ENCODE measurements at places on chromosomes 1 and 21. TPM values are rescaled to one million over a fixed set of nuclear protein-coding genes. Genes with fewer than 3 reads are reported as not detected.

Gene CFAP107
- not detected for total RNA-seq

Gene ATP13A2
- total RNA-seq: 152 TPM

Gene C1orf94
- total RNA-seq: not detected

Gene AXDND1
- not detected for total RNA-seq

Gene SAMSN1
- total RNA-seq: 0.25 TPM

Gene RGSL1
- total RNA-seq: not detected

Gene GPR161
- total RNA-seq: 11.2 TPM

Gene OR2T33
- total RNA-seq: not detected

Gene VSIG8
- not detected for total RNA-seq

Gene S100A7
- total RNA-seq: not detected

Gene TCHHL1
- not detected for total RNA-seq

Gene KCNE1
- total RNA-seq: under 0.01 TPM

Gene TINAGL1
- 542 TPM for total RNA-seq

Gene WNT3A
- not detected for total RNA-seq

Gene RUNX3
- not detected for total RNA-seq

Gene TNFSF18
- 96.4 TPM for total RNA-seq

Gene SLC5A9
- total RNA-seq: not detected

Gene RPTN
- total RNA-seq: not detected

Gene TPTE
- not detected for total RNA-seq

Gene CCDC30
- 1.1 TPM for total RNA-seq

Gene MYOG
- not detected for total RNA-seq

Gene IL12RB2
- 0.19 TPM for total RNA-seq

Gene CYP4A22
- not detected for total RNA-seq

Gene KIRREL1
- total RNA-seq: 33.3 TPM

Gene ETS2
- total RNA-seq: 49.5 TPM

Gene FCGR3A
- not detected for total RNA-seq

Gene CYP4X1
- 0.65 TPM for total RNA-seq

Gene HSD3B2
- not detected for total RNA-seq

Gene ALG14
- total RNA-seq: 2.3 TPM

Gene KRTAP19-1
- not detected for total RNA-seq

Gene FAM72D
- 1.5 TPM for total RNA-seq

Gene CTTNBP2NL
- 15.5 TPM for total RNA-seq

Gene TRAF5
- total RNA-seq: 7.9 TPM

Gene INSRR
- total RNA-seq: not detected

Gene RGS5
- total RNA-seq: 2.6 TPM

Gene ELF3
- 0.13 TPM for total RNA-seq

Gene ITPKB
- total RNA-seq: 38.4 TPM

Gene ASTN1
- not detected for total RNA-seq

Gene CD1D
- under 0.01 TPM for total RNA-seq

Gene ORC1
- 4.8 TPM for total RNA-seq

Gene NID1
- 261 TPM for total RNA-seq

Gene VPS13D
- total RNA-seq: 22.2 TPM

Gene TNFRSF14
- total RNA-seq: 61.0 TPM

Gene SUSD4
- 0.13 TPM for total RNA-seq

Gene PCBP3
- 0.16 TPM for total RNA-seq

Gene ANKRD45
- not detected for total RNA-seq

Gene DISC1
- total RNA-seq: 9.4 TPM

Gene TMEM81
- total RNA-seq: 2.3 TPM

Gene CYB5RL
- 5.6 TPM for total RNA-seq

Gene LCE2B
- total RNA-seq: not detected

Gene HSD3B1
- total RNA-seq: not detected

Gene OR10J1
- total RNA-seq: not detected

Gene ACTN2
- total RNA-seq: not detected

Gene NPHS2
- total RNA-seq: not detected

Gene GNG4
- 0.16 TPM for total RNA-seq

Gene RNF186
- not detected for total RNA-seq

Data from bladder microvascular endothelial cell (primary cell).